Heart left ventricle (tissue), 16 donors: ENCODE measurements at places on chromosomes 2 and 18.

- no peak for DNase-seq
Measured at GRCh38 chr2:186456941-186457340, 29.1 kb upstream of the ZC3H15 start.

DNA sequence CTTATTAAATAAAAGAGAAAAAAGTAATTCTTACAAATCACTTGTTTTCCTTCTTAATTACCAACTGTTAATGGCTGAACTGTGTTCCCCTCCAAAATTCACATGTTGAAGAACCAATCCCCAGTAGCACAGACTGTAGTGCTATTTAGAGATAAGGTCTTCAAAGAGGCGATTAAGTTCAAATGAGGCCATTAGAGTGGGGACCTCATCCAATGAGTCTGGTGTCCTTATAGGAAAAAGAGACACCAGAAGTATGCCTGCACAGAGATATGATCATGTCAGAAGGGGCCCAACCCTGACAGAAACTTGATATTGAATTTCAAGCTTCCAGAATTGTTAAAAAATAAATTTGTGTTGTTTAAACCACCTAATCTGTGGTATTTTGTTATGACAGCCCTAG lies 89.8 kb downstream of the MEMO1 start:
- no peak for DNase-seq

- DNase-seq = no peak
Measured at GRCh38 chr2:58521803-58522554, 280.9 kb upstream of the FANCL start.

GRCh38 chr2:46984642-46985476 lies 69.3 kb upstream of the MCFD2 start:
- peak; percentile 77 for DNase-seq

DNA sequence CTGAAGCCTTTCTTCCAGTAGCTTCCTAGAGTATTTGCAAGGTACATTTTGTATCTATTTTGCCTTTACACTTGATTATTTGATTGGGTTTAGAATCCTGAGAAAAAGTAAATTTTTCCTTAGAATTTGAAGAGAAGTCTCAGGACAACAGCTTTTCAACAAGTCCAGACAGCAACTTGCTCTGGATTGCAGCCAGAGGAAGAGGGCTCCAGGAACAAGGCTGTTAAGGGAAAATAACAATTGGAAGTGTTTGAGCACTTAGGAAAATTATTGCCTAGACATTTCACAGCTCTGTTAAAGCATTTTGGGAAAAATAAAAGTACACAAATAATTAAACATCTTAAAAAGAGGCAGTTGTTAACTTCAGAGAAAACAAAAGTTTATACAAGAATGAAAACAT lies 58.3 kb upstream of the RAPGEF4 start:
- no peak for DNase-seq

DNA sequence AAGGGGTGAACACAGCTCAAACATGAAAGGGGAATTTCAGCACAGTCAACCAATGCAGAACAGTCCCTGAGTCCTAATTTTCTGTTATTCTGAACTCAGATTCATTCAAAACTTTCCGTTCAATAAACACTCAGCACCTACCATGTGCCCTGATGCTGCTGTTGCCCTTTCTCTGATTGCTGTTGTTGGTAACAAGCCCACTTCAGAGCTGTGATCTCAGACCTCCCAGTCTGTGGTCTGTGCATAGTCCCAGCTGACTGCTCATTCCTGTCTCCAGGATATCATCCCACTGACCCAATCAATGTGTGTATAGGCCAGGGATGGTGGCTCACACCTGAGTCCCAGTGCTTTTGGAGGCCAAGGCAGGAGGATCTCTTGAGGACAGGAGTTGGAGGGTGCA lies 82.7 kb upstream of the SLC35G4 start:
- DNase-seq = no peak

- no peak for DNase-seq
Measured at GRCh38 chr2:110847651-110848050, 115.3 kb downstream of the ACOXL start.

GRCh38 chr2:227394401-227394800 lies 6.7 kb upstream of the SCYGR1 start:
- DNase-seq = no peak

- DNase-seq = no peak
Measured at GRCh38 chr2:126448611-126449010, 207.3 kb upstream of the GYPC start.

- no peak for DNase-seq
Measured at GRCh38 chr2:224613543-224614286, 28.6 kb upstream of the CUL3 start.

GRCh38 chr2:190847504-190848081 lies 33.0 kb upstream of the GLS start:
- no peak for DNase-seq
